ENCODE measurements at places on chromosomes 6 and 20.

DNA sequence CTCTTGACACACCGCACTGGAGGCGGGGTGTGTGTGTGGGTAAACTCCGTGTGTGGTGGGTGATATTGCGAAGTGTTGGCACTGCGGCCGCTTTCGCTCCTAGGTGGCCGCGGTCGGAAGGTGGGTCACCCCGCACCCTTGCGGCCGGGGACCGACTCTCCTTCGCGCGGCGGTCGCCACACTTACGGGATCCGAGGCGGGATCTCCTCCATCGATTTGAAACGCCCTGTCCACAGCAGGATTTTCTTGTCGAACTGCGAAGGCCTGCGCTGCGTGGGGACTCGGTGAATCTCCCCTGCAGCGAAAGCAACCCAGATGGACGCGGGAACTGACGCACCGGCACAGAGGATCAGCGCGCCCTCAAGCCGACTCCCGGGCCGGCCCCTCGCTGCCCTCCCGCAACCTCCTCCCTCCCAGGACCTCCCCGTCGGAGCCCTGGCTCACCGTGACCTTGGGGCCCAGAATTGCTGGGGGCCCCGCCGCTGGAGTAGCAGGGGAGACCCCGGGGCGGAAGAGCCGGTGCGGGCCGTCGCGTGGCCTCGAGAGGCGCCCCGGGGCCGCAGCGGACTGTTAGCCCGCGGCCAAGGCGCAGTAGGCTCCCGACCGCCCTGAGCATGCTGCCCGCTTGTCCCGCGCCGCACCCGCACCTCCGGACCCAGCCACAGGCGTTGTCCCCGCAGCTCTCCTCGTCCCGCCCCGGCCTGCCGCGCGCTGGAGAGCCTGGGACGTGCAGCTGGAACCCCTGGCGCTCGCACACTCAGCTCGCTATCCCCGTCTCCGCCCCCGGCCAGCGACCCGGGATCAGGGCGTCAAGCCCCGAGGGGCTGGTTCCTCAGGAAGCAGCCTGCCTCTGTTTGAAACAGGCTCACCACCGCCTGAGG is at the start of gene FAM162B:
TSS of gene FAM162B (minus strand) at position 759 of the 881 bp plus-strand sequence. CDS start at position 616, 143 bp downstream.
- DNase-seq, result no peak

GRCh38 chr20:63002511-63002910 is 4.3 kb downstream of the BHLHE23 start:
- no peak for DNase-seq

DNA sequence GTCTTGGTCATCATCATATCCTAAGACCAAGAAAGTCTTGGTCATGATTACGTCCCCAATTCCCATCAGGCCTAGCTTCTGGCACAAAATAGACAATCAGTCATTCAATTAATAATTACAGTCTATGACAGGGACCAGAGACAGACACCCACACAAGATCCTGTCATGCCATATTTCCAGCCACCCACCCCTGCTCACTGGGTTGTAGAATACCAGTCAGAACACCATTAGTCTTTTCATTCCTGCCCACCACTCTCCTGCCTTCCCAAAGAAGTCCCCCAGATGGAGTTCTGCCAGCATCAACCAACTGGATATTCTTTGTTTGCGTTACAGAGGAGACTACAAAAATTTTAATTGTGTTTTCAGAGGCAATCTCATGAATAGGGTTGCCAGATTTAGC is 81.0 kb downstream of the BCAS1 start:
- DNase-seq, result no peak

- DNase-seq, result no peak
These were observed 155.2 kb downstream of the NFATC2 start for GRCh38 chr20:51387125-51387875.

DNA sequence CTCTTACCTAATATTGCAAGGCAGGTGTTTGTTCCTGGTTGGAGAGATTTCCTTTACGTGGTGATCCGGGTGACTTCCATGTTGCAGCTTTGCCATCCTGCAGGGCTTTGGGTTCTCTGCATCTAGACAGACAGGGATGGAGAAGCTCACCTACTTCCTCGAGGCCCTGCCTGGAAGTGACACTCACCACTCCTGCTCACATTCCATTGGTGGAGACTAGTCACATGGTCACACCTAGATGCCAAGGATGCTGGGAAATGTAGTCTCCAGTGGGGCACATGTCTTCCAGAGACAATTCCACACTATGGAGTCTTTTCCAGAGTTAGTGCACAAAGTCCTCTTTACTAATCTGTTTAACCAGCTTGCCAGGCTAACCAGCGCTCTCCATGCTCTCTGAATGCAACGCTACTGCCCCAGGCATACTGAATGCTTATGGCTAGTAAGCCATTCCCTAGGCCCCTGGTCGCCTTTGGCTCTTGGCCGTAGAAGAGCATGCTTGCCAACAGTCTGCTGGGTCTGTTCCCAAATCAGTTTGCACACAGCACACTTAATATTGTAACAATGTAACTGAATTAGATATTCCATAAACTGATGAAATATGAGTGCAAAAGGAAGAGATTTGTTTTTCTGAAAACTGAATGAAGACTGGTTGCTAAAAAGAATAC is 6.7 kb upstream of the KCNK15 start:
- DNase-seq, result peak; percentile 76

All from NCI-H2227 treated with DMSO at 0.1 percent for 48 hours (cell line).